ENCODE measurements at places on chromosomes 4 and X. TPM values are rescaled to one million over a fixed set of nuclear protein-coding genes. Genes with fewer than 3 reads are reported as not detected.

The ZXDA gene
- total RNA-seq: 1.9 TPM

The NPY5R gene
- 0.50 TPM for total RNA-seq

The RAI2 gene
- 0.14 TPM for total RNA-seq

The LPAR4 gene
- 0.33 TPM for total RNA-seq

The TLR2 gene
- 15.6 TPM for total RNA-seq

The NAP1L2 gene
- not detected for total RNA-seq

The CT47A1 gene
- total RNA-seq: not detected

The DSPP gene
- under 0.01 TPM for total RNA-seq

DNA sequence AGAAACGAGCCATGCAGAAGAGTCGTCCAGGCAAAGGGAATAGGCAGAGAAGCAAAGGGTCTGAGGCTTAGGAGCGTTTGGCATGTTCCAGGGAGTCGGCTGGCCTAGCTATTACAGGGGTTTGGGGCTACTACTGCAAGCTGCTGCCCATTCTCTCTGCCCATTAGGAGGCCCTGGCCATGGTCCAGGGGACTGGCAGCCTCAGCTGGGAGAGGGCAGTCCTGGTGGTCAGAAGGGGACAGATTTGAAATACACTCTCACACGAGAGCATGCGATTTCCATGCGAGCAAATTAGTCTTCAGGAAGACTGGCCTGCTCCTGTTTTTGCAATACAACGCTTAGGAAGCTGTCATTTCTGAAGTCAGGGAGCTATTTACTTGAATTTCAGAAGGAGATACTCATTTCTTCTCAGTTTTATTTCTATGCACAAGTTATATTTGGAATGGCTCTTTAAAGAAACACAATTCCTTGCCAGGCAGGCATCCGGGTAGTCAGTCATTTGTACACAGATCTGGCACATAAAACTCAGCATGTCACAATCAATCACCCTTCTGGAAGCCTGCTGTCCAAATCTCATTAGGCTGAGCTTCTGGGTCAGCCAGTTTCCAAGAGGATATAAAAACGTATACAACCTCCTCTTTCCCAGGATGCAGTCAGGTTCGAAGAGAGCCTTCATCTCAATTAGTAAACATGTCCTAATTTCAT lies 27.0 kb downstream of the PROM1 start:
- no peak for DNase-seq

- no peak for DNase-seq
These were observed 98.9 kb upstream of the BMP3 start for GRCh38 chr4:80931631-80932081.

DNA sequence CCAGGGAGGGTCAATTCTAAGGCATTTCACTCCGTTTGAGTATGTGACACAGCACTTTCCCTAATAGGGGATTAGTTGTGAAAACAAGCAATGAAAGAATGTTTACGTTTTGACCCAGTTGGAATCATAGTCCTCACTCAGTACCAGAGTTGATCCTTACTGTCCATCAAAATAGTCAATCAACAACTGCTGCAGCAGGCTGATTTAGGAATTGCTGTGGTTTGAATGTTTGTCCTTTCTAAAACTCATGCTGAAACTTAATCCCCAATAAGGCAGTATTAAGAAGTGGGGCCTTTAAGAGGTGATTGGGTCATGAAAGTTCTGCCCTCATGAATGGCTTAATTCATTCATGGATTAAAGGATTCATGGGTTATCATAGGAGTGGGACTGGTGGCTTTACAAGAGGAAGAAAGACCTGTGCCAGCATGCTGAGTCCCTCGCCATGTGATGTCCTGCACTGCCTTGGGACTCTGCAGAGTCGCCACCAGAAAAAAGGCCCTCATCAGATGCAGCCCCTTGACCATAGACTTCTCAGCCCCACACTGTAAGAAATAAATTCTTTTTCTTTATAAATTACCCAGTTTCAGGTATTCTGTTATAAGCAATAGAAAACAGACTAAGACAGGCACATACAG lies 3.1 kb upstream of the FBXL5 start:
- no peak for DNase-seq

- DNase-seq: no peak
These were observed 6.7 kb upstream of the HSD17B10 start for GRCh38 chrX:53440621-53441517.

GRCh38 chr4:120682981-120683380 lies 239.5 kb downstream of the PRDM5 start:
- DNase-seq: no peak

- DNase-seq: no peak
These were observed 53.7 kb upstream of the FAAH2 start for GRCh38 chrX:57232658-57233360.

- no peak for DNase-seq
These were observed 66.8 kb downstream of the POLA1 start for GRCh38 chrX:24760363-24761000.

DNA sequence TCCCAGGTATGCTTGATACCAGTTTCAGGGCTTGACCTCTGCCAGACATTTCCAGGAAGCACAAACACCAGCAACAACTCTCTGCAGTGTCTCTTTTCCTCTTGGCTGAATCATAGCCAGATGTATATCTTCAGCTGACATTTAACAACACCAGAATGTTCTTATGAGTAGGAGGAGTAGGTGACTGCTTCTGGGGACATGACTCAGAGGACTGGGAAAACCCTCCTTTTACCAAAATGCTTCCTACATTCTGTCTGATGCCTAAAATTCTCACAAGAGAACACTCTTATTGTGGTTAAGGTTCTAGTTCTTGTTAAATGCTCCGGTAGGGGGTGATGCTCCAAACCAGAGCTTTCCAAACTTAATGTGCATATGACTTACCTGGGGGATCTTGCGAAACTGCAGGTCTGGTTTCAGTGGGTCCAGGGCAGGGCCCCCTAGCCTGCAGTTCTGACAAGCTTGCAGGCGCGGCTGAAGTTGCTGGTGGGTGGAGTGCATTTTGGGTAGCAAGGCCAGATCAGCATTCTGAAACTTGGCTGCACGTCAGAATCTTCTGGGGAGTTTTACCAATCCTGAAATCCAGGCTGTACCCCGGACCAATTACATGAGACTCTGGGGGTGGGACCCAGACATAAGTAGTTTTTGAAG lies 329.3 kb upstream of the RPS6KA3 start:
- DNase-seq: no peak

DNA sequence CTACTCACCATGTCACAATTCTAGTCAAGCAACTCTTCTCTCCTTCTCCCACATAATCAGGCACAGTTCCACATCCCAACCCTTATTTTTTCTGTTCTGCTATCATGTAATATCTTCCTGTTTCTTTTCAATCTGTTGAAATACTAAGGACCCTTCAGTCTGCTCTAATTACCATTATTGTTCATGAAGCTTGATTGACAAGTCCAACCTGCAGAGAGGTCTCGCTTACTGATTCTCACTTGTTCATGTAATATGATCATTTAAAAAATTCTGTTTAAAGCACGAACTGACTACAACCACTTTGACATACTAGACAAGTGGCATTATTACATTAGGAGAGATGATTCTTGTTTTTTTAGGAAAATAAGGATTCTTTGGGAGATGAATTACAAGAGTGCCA lies 108.6 kb upstream of the MAD2L1 start:
- DNase-seq: no peak

DNA sequence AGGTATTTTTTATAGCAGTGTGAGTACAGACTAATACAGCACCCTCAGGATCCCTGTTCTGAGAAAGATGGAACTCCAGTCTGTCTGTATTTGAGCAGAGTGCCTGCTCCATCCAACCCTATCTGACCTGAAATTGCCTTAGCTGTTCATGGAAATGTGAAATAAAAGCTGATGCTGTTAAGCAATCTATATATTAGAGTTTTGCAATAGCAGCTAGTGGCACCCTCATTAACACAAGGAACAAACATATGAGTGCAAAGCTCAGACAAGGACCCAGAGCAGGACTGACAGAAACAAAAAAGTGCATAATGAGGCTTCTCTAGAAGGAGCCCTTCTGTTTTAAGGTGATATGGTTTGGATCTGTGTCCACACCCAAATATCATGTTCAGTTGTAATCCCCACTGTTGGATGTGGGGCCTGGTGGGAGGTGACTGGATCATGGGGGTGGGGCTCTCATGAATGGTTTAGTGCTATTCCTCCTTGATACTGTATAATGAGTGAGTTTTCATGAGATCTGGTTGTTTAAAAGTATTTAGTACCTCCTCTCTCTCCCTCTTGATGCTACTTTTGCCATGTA lies 272.9 kb upstream of the KLF3 start:
- DNase-seq: no peak

- no peak for DNase-seq
These were observed 120.2 kb upstream of the HCCS start for GRCh38 chrX:10990976-10991375.

DNA sequence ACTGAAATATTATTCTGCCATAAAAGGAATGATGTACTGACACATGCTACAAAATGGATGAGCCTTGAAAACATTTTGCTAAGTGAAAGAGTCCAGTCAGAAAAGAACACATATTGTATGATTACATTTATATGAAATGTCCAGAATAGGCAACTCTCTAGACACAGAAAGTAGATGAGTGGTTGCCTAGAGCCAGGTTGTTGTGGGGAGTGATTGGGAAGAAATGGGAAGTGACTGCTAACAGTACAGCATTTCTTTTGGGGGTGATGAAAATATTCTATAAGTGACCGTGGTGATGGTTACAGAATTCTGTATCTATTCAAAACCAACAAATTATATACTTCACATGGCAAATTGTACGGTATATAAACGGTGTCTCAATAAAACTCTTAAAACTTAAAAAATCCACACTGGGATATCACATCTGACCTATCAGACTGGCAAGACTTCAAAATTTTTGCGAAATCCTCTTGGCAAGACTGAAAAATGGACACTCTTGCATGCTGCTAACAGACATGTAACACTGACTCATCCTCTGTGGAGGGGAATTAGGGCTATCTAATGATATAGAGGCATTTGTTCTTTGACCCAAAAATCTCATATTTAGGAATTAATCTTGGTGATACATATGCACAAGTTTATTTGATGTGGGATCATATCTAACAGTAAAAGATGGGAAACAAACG lies 71.8 kb downstream of the FAM13A start:
- no peak for DNase-seq

DNA sequence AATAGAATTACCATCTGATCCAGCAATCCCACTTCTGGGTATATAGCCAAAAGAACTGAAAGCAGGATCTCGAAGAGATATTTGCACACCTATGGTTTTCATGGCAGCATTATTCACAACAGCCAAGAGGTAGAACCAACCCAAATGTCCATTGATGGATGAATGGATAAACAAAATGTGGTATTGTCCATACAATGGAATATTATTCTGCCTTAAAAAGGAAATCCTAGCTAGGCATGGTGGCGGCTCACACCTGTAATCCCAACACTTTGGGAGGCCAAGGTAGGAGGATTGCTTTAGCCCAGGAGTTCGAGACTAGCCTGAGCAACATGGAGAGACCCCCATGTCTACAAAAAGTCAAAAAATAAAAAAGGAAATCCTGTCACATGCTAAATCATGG lies 27.3 kb downstream of the SAT1 start:
- DNase-seq: no peak

GRCh38 chr4:182276210-182277109 lies 33.3 kb downstream of the TENM3 start:
- DNase-seq: no peak

- no peak for DNase-seq
These were observed 48.3 kb downstream of the GPR143 start for GRCh38 chrX:9717376-9717775.

DNA sequence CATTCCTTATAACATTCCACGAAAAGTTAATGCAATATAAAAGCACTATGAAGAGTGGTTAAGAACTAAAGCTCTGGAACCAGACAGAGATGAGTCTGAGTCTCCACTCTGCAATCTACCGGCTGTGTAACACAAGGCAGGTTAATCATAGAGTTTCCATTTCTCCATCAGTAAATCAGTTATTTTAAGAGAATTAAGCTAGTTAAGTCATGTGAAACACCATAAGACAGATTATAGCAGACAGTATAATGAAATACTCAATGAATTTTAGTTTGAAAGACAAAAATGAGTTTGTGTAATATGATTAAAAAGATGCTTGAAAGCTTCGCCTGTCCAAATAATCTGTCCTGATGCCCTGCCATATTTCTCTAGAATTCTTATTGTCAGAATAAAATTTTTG lies 282.6 kb upstream of the ACTRT1 start:
- no peak for DNase-seq

- no peak for DNase-seq
These were observed 133.7 kb downstream of the FAM53A start for GRCh38 chr4:1550122-1551070.

Measured in liver (tissue), 10 donors.